Nasal cavity respiratory epithelium epithelial cell of viscerocranial mucosa (primary cell): ENCODE measurements at places on chromosomes 11 and 22. TPM values are rescaled to one million over a fixed set of nuclear protein-coding genes. Genes with fewer than 3 reads are reported as not detected.

The EMSY gene
- total RNA-seq = 5.8 and 9.1 TPM in 2 replicates

The SCT gene
- not detected in 2 replicates for total RNA-seq

The HIC2 gene
- total RNA-seq = 3.4 and 4.1 TPM in 2 replicates

The UBE2L3 gene
- 15.0 and 27.3 TPM in 2 replicates for total RNA-seq

The ART5 gene
- total RNA-seq = not detected in 2 replicates
